Memory B cell (primary cell): ENCODE measurements at places on chromosomes 6 and 20.

DNA sequence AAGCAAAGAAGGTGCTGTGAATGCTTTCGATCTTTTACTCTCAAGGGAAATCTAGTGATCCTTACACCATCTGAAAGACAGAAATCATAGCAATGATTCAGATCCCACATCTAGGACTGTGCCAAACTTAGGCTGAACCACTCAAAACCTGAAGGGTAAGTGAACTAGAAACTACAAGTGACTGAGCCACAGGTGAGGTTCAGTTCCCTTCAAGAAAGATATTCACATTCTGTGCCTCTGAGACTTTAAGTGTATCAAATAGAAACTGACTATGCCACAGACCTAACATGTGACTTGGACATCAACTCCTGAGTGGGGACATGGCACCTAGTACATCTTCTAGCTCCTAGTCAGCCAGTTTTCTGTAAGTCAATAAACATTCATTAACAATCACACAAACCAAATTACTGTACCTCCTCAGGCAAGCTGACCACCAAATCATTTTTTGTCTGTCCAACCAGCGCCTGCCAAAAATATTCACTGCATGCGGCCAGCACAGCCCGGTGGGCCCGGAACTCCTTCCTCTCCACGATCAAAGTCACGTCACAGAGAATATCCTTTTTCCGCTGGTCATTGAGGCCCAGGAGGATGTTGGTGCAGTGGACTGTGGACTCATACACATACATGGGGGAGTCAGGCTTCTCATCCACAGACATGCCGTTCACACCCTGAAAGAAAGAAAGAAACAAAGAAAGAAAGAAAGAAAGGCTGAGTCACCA, 114.1 kb downstream of the GJA10 start:
- no peak for DNase-seq

DNA sequence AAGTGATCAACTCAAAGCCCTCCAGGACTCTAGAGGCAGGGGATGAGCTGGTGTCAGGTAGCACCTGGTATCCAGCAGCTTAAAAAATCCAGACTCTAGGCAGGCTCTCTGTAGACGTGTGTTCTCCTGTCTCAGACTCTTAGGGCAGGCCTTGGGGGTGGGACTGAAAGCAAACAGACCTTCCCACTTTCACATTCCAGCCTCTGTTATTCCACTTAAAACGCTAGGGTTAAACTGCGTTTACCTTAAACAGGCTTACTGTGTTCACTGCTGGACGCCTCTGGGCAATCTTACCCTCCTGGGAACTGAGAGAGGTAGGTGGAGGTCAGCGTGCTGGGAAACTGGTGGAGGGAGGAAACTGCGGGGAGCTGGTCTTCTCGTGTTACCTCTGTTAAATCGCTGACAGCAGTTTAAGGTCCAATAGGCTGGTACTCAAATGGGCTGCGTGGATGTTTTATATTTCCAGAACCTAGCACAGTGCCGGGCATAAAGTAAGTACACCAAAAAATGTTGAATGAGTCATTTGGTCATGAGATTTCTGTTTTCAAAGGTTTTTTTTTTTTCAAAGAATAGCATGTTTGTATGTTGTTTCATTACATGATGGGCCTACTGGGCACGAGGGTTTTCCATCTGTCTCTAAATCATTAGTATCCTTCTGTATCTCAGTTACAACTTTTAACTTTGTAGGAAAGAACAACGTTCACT, at the start of gene GCNT2:
Gene GCNT2, plus strand, starts transcription at position 248 of the 705 bp plus-strand sequence. CDS start 7,561 bp downstream, outside the sequence.
- no peak for DNase-seq

GRCh38 chr20:48234951-48235350, 449.7 kb upstream of the SULF2 start:
- no peak for DNase-seq

DNA sequence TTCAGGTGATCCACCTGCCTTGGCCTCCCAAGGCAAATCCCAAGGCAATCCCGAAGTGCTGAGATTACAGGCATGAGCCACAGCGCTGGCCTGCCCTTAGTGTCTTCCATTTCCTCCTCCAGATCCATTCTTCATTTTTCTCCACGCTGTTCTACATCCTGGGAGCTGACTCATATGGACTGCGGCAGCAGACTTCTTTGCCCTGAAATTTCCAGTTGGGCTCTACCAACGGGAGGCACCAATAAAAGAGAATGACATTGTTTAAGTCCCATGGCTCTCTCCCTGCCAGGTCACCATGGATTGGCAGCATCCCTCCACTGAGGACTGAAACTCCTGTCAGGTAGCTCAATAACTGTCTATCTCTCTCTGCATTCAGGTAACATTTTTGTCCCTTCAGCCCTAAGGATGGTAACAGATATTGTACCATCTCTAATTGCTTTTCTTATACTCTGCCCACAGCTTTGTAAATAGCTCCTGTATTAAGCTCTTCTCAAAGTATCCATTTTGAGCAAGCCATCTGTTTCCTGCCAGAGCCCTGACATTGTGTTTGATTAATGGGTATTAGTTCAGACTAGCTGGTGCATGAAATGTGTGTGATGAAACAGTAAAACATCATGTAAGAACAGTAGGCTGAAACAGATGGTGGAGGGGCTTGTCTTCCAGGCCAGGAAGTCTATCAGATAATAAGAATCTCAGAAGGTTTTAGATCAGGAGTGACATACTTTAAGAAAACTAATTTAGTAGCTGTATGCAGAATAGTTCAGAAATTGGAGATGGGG, 3.6 kb downstream of the TBCC start:
- DNase-seq: no peak

DNA sequence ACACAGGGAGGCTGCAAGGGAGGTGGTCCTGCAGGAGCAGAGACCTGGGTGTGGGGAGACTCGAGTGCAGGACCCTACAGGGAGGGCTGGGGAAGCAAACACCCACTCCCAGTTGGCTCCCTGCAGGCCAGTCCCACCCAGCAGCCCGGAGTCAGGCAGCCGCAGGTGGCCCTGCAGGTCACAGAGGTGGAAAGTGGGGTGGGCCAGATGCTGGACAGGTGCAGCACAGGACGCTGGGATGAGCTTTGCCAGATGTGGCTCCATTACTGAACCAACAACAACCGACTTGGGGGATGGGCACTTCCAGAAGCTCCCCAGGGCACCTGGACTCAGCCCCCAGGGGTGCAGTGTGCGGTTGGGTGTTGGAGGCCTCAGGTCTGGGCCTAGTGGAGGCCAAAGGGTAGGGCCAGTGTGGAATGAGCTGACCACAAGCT, 26.6 kb upstream of the MYT1 start:
- DNase-seq: no peak

- DNase-seq: no peak
Measured at GRCh38 chr20:20371681-20372080, 3.8 kb downstream of the INSM1 start.

GRCh38 chr6:90295854-90296340, 746 bp downstream of the BACH2 start:
- DNase-seq: peak; percentile 73

- DNase-seq: no peak
Measured at GRCh38 chr6:1895721-1896120, 286.0 kb downstream of the FOXC1 start.

DNA sequence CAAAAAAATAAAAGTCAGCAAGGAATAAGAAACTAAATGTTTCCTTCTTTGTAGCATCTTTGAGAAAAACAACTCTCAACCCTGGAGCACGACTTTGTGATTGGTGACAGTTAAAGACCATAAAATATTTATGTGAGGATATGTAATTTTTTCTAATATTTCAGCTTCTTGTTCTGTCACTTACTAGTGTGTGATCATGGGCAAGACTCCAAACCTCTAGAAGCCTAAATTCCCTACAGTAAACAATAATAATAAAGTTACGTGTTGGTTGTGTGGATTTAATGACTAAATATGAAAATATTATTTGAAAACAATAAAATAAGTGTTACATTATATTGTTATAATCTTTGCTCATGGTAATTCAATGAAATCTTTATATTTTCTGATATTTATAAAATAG, 735.6 kb upstream of the MARCKS start:
- DNase-seq: no peak

DNA sequence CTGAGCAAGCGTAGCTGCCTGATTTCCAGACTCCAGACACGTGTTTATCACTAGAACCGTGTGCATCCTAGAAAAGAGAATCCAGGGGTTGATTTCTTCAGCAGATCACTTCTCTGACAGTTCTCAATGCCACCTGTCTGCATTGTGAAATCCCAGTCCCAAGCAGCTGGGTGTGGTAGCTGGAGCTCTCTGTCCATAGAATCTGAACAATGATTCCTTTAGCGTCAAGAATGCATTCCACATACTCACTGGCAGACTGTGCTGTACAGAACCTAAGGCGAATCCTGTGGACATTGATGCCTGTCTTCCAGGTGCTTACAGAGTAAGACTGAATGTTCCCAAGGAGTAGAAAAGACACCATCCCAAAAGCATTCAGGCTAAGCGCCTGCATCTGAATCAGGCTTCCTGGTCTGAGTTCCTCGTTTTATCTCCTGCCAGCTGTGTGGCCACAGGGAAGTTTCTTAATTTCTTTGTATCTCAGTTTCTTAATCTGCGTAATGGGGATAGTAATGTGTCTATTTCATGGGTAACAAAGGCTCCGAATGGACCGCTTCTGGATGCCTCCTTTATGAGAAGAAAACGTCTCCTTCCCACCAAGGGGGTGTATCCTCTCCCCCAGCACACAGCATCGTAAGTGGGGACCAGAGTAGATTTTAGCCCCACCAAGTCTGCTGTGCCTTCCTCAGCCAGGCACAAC, 10.4 kb upstream of the TRAF3IP2 start:
- no peak for DNase-seq

- DNase-seq: no peak
Measured at GRCh38 chr20:62032609-62033368, 32.9 kb downstream of the TAF4 start.

DNA sequence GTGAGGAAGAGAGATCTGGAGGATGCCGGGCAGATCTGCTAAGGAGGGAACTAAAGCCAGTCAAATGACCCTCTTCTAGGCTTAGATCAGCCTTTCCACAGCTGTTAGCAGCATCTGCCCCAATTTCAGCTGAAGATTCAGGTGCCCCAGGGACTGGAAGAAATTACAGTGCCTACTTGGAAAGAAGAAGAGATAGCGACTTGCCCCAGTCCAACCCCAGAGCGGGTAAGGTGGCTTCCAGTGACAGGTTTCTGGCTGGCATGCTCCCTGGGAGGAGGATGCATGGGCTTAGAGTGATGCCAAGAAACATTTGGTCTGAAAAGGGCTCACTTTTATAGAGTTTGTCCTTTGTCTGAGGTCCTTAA, 620 bp downstream of the TJAP1 start:
- no peak for DNase-seq

DNA sequence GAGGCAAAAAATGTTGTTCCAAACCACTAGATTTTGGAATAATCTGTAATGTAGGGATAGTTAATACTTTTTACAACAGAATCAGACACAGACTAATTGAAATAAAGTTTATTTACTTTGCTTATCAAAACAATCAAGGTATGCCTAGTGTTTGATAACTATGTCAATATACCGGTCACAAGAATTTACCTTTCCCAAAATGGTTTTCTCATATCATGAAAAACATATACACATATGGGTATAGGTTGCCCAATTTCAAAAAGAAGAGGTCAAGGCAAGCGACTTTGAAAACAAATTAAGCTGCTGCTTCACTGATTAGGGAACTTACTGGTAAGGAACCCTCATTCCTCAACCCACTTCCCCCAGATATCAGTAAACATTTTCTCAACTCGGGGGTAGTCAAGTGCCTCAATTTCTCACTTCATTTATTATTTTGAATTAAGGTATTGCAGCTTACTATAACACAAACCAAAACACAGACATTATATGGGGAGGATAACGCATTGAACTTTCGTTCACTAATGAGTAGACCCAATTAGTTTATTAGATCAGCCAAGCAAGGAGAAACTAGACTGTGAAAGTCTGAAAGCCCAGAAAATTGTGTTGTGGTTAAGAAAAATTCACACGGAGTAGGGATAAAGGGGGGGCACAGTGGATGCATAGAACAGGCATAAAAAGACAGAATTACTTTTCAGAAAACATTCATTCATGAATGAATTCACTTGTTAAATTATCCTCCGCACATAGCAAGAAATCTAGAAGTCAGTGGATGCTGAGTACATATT, 9.0 kb upstream of the ELOVL5 start:
- no peak for DNase-seq

DNA sequence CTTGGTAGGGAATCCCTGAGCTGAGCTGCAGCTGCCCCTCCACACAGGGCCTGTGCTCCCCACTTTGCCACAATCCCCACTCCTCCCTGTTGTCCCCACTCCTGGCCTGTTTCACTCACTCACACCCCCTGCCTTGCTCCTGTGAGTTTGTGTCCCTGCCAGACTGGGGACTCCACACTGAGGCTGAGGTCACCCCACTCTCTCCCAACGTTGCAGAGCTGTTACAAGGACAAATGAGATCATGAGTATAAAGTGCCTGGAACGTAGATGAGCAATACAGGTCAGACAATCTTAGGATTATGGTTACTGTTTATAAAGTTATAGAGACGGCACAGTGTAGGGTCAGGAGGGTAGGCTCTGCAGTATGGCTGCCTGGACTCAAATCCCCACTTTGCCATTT, 426.0 kb upstream of the SULF2 start:
- DNase-seq: no peak

DNA sequence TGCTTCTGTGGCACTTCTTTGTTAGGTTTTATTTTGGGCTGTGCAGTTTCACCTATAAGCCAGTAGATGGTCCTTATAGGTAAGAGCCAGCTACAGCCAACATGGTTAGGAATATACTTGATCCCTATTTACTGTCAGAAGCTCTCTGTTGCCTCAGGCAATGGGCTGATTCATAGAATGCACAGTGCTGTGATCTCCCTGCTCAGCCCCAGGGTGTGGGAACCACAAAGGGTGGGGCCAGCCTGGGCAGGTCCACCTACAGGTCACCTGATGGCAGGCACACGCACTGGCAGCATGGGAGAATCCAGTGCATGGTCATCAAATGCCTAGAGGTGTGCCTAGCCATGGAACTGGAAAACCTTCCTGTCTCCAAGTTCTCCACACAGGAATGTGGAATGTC, 191.9 kb downstream of the MOXD1 start:
- DNase-seq: no peak

GRCh38 chr6:35648203-35648602, 40.5 kb downstream of the FKBP5 start:
- DNase-seq: no peak

DNA sequence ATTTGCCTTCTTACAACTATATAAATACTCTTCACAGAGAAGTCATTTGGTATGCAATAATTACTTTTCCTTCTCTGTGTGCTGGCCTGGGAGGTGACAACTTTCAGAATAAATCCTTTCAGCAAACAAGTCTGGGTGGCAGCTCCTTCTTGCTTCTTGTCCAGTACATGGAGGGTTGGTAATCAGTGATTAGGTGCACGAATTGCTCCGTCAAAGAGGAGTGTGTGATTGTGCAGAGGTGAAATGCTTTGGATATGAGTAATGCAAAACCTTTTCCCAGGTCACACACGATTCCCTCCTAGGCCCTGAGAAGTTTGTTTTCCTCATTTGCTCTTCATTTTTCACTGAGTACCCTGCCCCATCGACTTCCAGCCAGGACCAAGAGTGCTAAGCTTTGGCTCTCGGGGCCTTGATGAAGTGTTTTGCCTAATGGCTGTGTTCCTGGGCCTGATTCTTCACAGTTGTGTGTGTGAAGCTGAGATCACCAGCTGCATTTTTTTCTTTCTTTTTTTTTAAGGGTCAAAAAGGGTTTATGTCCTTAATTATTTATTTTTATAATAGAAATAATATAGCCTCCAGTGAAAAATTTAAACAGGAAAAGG, 216.5 kb downstream of the ZMYND8 start:
- no peak for DNase-seq
